ENCODE measurements at places on chromosomes 2 and 18.

DNA sequence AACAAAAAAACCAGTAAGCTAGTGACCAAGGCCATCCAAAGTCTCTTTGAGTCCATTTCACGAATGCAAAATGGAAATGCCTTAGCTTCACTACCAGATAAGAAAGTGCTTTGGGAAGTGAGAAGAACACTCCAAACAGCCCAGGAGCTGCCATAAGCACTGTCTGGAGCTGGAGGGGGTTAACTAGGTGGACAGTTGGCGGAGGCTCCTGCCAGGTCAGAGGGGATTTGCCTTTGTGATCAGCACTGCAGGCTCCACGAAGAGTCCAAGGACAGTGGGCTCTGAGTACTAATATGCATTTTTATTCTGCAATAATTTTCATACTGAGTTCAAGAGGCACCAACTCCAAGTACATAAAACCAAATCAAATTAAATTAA lies 233.3 kb upstream of the SMAD2 start:
- DNase-seq = no peak

GRCh38 chr2:12047761-12048160 lies 301.3 kb downstream of the LPIN1 start:
- DNase-seq = no peak

- DNase-seq = peak; percentile 45
These were observed 27.9 kb upstream of the GLI2 start for GRCh38 chr2:120707816-120708215.

DNA sequence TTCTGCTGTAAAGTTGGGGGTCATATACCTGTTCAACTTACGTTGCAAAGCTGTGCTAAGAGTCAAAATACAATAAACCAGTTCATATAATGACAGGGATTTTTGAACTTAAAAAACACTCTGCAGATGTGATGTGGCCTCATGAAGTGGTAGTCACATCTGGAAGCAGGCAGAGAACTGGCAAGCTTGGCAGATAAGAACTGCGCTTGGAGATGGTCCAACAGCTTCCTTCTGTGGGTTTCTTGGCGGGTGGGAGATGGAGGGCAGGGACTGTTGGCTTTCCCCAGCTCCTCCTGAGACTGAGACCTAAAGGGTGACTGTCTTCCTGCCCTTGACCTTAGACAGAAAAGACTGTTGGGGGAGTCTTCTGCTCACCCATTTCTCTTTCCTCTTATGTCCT lies 140.4 kb downstream of the CTIF start:
- no peak for DNase-seq

- no peak for DNase-seq
These were observed 69.3 kb downstream of the NCKAP5 start for GRCh38 chr2:133498662-133499585.

- no peak for DNase-seq
These were observed 44.9 kb upstream of the TTC39C start for GRCh38 chr18:23969664-23970063.

- DNase-seq = peak; percentile 95
These were observed 260.3 kb downstream of the AFF3 start for GRCh38 chr2:99881901-99882591.

DNA sequence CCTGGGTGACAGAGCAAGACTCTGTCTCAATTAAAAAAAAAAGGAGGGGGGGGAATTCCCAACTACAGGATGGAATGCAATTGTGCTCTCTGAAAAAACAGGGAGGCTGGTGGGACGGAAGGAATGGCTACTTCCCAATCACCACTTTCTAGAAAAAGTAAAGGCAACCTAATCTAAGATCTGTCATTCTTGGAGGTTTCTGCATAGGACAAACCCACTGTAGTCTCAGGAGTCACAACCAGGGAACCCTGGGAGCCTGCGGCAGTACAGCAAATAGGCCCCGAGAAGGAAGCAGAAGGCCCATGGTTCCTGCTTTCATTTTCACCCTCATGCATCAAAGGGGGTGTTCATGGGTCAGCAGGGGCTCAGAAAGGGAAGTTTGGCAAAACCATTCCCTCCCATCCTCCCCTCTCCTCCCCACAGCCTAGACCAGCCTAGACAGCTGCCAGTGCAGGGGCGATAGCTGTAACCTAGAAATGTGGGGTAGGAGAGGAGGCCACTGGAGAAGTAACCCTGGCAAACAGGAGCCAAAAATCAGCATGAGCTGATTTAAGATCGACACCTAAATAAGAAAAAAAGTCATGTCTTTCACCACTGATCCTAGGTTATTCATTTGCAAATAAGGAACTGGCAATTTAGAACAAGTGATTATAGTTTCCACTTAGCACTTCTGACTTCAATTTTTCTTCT lies 48.0 kb downstream of the TRABD2A start:
- DNase-seq = peak; percentile 54

DNA sequence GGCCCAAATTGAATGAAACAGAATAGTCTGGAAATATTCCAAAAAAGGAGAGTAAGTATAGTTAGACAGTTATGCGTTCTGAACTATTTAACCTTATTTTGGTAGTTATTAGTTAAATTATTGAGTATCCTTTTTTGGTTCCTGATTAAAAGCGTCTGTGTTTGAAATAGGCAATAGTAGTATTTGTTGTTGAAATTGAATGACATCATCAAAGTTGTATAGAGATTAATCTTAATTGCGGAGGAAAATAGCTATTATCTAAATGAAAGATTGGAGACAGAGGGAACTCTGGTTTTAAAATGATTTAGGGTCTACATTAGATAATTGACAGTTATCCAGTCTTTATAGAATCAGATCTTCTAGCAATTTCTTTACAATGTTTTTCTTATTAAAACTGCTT lies 115.8 kb downstream of the BIRC6 start:
- no peak for DNase-seq

- DNase-seq = no peak
These were observed 33.1 kb downstream of the ADRA2B start for GRCh38 chr2:96083064-96083939.

- DNase-seq = no peak
These were observed at the start of gene FEV for GRCh38 chr2:218985021-218985324. FEV (minus strand) TSS chr2:218985184; CDS start chr2:218985075, 109 bp downstream.

DNA sequence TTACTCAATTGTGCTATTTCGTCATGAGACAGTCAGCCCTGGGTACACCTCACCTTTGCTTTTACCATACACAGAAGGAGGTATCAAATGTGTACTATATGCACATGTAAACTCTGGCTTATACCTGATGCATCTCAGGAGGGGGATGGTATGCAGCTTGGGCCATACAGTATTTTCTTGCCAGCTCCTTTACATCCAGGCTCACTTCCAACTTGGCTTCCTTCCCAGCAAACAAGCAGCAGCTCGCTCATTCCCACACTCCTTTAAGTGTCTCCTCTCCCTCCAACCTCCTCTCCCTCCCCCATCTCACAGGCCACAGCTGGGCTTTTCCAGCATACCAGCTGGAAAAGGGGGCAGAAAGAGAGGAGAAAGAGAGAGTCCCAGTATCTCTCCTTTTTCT lies 9.6 kb downstream of the MARCHF4 start:
- peak; percentile 83 for DNase-seq

DNA sequence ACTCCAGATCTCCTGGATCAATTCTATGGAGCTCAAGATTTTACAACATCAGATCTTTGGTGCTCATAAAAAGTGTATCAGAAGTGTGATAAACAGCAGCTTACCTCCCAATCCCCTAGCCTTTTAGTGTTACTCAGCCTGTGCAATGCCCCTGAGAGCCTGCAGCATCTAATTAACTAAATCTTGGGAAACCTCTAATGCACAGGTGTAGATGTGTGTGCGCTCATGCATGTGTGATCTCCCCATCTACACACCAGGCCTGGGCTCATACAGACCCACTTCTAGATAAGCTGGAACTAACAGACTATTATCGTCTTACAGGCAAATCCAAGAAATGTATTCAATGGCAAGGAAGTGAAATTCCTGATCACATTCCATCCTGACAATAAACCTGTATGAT lies 7.5 kb downstream of the SUCLG1 start:
- DNase-seq = no peak

DNA sequence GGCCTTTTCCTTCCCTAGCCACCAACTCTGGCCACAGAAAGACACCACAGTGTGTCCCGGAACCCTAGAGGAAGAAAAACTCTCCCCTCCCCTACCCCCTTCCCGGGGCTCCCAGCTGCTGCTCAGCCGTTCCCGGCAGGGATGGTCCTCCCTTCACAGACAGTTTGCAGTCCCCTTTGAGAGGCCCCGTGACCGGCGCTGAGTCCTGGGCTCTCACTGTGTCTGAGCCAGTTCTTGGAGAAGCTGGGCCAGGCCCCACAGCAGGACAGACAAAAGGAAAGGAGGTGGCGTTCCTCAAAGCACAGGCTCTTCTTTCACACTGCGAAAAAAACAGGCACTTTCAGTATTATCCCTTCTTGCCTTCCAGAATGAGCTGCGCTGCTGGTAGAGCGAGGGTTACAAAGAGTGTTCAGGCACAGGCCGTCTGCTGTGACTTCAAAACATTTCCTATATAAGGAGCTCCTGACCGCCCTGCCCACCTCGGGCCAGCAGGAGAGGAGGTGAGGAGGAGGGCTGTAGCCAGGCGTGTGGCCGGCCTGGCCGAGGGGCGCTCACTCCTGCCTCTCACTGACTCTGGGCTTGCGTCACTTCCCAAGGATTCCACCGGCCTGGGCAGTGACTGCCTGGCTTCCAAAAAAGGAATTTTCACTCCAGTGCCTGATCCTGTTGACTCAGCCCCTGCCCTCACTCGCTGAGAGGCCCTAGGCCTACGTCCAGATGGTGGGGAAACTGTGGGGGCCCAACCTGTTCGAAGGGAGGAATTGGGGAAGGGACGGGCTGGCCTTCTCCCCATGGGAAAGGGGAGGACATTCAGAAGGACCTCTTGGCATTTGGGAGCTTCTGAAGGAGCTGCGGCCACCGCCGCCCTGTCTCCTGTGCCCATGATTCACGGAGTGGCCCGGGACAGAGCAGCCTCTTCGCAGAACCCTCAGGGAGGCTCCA lies 24.9 kb downstream of the CIDEA start:
- DNase-seq = peak; percentile 99

DNA sequence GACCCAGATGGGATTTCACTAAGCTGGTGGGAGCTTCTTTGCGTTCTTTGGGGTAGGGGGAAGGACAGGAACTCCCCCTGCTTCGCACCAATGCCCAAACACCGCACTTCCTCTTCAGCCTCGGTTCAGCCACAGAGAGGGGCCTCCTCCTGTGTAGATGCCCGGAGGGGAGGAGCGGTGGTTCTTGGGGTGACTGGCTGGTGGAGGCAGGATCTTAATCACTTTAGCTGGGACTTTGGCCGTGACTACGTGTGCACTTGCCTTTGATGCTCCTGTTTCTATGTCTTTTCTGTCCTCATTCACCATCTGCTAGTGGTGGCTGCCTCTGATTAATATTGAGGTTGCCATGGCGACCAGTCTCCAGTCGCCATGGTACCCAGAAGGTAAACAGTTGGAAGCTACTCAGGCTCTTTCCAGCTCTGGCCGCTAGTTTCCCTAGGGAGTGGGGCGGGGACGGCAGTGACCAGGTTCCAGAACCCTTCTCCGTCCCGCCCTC lies 1.9 kb downstream of the CNGA3 start:
- DNase-seq = no peak

DNA sequence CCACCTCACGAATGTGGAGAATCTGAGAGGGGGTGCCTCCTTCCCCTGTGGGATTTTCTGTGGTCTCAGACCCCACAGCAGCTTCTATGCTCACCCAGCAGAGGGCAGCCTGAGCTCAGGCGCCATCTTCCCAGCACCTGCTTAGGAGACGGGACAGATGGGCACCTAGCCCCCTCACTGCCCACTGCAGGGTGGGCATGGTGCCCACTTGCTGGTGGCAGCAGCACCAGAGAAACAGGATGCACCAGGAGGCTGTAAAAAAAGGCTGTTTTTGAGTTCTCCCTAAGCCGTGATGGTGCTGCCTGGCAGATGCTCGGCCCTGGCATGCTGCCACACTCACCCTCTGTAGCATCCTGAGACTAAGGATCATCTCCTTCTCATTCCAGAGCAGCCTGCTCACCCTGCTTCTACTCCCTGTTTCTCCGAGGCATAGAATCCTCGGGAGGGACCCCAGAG lies 19.1 kb upstream of the SLC20A1 start:
- DNase-seq = peak; percentile 79

DNA sequence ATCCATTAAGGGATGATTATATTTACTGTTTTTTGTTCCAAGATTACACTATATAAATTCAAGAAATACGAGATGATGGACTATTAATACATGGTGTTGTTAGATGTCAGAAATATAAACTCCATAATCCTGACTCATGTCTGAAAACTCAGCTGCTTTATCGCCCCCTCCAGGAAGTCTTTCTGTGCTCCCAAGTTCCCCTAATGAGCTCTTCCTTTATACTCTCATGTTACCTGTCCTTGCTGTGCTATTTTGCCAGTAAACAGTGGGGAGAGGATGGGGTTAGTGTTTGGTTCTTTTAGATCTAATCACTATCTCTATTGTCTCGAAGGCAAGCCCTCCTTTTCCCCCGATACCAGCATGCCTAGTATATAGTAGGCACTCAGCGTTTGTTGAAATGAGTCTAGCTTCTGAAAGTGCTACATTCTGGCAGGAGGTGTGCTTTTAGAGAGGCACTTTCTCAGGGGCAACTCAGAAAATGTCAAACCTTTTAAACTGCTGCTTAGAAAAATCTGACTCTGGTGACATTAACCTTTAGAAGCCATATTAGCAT lies 21.4 kb upstream of the BARD1 start:
- peak; percentile 20 for DNase-seq

DNA sequence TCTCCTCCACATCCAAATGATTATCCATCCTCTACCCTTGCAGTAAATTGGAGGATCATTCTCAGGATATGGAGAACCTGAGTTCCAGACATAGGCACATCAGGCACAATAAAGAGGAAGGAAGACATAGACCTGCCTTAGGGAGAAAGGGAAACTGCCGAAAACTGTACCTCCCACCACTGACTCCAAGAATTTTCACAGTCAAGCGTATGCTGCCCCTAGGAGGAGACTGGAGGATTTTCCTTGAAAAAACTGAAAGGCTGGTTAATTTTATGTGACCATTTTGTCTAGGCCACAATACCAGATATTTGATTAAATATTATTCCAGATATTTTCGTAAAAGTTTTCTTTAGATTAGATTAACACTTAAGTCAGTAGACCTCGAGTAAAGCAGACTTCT lies 638.5 kb upstream of the PKDCC start:
- no peak for DNase-seq

DNA sequence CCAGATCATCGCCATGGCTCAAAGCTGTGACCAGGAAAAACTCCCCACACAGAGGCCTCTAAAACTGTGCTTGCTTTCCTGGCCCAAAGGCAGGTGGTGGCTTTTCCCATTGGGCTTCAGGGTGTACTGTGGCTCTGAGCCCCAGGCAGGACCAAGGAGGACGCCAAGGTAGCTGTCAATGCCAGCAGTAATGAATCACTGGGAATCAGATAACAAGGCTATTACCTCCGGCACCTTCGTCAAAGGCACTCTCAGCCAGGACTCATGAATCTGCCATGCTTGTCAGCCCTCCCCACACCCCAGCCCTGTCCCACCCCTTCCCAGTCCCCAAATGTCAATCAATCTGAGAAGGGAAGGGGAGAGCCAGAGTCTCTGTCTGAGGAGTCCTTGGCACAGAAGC lies 27.9 kb upstream of the EN1 start:
- DNase-seq = no peak

GRCh38 chr2:102100371-102101096 lies 42.0 kb upstream of the IL1R1 start:
- peak; percentile 37 for DNase-seq

- DNase-seq = no peak
These were observed 156.6 kb downstream of the NR4A2 start for GRCh38 chr2:156175946-156176345.

- no peak for DNase-seq
These were observed 36.5 kb upstream of the MAP2 start for GRCh38 chr2:209387389-209387788.

GRCh38 chr2:141941210-141941714 lies 189.6 kb downstream of the LRP1B start:
- DNase-seq = no peak
